ENCODE measurements at places on chromosomes 4 and X.

- no peak for DNase-seq
Observed at GRCh38 chrX:104459796-104460195, 106.2 kb upstream of the IL1RAPL2 start.

GRCh38 chr4:171813526-171814250 lies 484 bp downstream of the GALNTL6 start:
- no peak for DNase-seq

- DNase-seq = no peak
Observed at GRCh38 chr4:118867311-118868067, 21.2 kb upstream of the SYNPO2 start.

DNA sequence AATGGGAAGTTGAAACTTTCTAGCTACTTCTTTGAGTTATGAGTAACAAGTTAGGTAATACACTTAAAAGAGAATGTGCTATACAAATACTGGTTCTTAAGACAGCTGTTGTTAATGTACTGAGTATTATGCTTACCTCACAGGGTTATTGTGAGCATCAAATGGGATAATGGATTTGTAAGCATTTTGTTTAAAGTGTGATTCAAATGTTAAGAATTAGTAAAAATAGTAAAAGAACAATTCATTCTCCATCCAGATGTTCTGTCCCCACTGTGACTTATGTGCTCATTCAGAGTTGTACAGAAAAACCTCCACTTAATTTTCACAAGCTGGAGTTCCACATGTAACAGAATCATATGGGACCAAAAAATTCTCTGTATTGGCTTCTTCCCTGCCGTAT lies 63.6 kb downstream of the AR start:
- peak; percentile 15 for DNase-seq

- no peak for DNase-seq
Observed at GRCh38 chr4:47373709-47374108, 89.8 kb downstream of the COMMD8 start.

DNA sequence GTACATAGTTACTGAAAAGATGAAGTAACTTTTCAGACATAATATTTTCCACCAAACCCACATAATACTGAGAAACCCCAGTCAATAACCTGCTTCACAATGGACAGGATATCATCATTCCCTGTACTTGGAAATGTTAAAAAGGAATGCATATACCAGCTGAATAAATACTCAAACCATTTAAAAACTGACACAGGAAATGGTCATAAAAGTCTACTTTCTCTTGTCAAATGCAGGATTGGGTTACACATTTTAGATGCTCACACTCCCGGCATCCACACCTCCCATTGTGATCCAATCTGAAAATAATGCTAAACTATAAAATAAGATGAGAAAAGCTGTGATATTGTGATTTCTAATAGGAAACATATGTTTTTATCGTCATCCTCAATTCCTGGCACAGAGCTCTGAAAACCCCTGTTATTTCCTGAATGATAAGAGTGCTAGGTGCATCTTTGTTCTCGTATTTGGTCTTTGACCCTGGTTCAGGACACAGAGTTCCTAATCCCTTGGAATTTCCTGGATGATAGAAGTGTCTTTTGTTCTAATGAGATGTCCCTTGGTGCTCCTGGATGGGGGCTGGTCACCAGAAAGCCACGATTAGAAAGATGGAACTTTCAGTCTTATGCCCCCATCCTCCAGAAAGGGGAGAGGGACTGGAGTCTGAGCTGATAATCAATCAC lies 821.3 kb downstream of the TRIML1 start:
- no peak for DNase-seq

GRCh38 chrX:11445540-11445939 lies 152.3 kb downstream of the AMELX start:
- DNase-seq = no peak

GRCh38 chr4:188143731-188144130 lies 4.5 kb downstream of the TRIML1 start:
- no peak for DNase-seq

DNA sequence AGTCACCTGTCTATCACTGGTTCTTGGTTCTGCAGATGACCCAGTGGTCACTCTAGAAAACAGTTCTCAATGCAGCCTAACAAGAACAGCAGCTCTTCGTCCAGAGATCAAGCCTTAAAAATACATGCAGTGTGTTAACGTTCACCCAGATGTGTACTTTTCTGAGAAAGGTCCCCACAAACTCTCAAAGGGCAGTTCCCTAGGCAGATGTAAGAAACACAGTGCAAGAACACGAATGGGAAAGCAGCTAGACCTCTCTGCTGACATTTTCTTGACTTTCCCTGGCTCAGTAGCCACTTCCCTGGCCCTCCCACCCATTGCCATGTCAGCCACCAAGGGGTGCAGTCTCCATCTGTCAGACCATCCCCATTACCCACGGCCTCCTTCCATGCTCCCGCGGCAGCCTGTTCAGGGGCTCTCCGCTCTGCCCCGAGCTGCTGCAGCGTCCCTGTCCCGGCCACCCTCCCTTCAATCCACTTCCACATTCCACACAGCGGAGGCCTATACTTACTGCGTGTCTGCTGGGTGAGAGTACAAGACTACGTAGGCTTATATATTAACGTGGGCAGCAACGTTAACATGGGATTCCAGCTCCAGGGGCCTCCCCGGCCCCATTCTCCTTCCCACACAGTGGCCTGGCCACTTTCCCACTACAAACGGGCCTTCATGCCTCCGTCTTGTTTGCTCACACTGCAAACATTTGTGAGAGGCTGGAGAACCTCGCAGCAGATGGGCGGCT lies 34.3 kb downstream of the IRF2 start:
- DNase-seq = no peak

DNA sequence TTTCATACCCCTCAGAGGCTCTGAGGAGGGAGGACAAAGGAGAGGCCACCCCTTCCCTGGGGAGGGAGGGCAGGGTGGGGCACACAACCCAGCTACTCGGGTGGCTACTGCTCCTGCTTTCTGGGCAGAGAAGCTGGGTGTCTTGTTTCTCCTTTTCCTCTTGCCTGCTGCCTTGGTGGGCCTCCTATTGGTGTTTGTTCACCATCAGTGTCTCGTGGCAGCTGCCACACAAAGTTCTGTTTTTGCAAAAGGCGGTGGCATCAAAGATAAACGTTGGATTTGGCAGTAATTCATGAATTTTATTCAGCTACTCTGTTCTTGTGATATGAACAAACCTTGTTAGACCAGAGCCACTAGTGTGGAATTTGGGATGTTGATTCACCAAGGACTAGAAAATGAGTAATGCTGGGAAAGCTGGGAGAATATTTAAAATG lies 153.0 kb upstream of the SCML1 start:
- no peak for DNase-seq

DNA sequence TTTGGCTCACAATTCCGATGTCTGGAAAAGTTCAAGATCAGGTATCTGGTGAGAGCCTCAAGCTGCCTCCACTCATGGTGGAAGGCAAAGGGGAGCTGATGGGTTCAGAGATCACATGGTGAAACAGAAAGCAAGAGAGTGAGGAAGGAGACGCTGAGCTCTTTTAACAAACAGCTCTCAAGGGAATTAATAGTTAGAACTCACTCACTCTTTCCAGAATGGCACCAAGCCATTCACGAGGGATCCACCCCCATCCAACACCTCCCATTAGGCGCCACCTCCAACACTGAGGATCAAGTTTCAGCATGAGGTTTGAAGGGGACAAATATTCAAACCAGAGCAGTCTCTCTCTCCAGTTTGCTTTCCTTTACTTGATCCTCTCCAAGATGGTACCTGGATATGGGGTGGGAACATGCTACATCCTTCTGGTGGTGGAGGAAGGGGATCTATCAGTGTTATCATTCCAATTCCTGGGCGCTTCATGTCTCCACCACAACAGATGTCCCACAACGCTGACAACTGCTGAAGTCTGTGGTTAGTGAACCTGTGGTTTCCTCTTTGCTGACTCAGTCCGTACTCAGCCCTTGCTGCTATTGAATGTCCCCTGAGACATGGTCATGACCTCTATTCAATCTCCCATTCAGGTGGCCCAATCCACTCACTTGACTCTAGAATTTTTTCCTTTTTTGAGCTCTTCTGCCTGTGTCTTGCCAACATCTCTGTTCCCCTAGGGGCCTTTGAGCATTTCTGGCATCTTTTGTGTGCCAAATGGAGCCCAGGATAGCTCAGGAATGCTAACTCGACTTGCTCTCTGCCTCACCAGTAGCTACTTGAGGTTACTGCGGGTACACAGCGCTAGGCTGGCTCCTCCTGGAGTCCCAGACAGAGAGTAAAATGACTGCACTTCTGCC lies 395.2 kb downstream of the MID1IP1 start:
- DNase-seq = peak; percentile 24
